ENCODE measurements at places on chromosomes 5 and 9. TPM values are rescaled to one million over a fixed set of nuclear protein-coding genes. Genes with fewer than 3 reads are reported as not detected.

GRCh38 chr5:11180890-11181289 is 419.9 kb upstream of the DAP start:
- no peak for DNase-seq

Gene SHOC1
- 0.16 TPM for total RNA-seq

DNA sequence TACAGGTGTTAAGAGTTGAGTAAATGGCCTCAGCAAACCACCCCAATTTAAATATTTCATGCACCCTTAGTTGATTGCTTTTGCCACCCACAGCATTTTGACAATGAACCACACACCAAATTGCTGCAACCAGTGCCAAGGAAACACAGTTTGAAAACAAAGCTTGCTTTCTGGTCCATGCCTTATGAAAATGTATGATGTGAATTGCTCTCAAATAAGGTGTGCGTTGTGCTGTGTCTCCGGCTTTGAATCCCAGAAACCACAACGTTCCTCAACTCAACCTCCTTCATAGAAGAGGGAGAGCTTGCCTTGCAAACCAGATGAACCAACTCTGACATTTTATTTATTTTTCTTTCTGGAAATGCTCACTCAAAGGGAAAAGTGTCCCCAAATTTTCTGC is 762.7 kb downstream of the TLE1 start:
- DNase-seq = no peak

Gene TRIM7
- 0.78 TPM for total RNA-seq

- no peak for DNase-seq
Observed at GRCh38 chr9:95870906-95871305, 4.6 kb upstream of the ERCC6L2 start.

Gene ACSL6
- total RNA-seq = 32.9 TPM

Gene TIMD4
- total RNA-seq = not detected

Gene ARID3C
- not detected for total RNA-seq

Gene HCN1
- total RNA-seq = 33.8 TPM

DNA sequence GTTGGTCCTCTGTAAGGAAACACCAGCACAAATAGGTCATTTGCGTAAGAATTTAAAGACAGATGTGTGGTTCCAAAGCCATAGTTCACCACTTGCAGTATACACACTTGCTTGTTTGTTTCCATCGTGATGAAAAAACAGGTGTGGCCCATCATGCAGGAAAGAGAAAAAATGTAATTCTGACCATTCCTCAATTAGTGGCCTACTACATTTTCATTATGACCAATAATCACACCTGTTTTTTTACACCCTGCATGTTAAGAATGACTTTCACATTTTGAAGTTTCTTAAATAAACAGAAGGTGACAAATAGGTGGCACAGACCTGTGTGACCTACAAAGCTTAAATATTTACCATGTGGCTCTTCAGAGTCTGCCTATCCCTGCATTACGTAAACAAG is 2.2 kb upstream of the ICE1 start:
- DNase-seq = no peak

DNA sequence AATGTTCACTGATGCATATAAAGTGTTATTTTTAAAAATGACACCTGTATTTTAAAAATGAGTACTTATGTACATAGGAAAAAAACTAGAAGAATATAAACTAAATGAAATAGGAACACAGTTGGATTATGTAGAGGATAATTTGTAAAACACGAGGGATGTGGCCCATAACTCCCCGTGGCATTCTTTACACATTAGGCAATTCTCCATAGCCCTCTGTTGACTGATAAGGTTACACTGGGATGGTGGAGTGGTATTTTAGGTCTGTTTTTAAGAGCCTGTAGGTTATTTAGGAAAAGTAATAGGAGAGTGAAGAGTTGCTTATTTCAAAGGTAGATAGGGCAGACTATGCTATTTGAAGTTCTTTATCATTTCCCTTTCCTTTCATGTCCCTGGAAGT is 1.8 kb downstream of the CAVIN4 start:
- no peak for DNase-seq

Gene FCN2
- total RNA-seq = not detected

Gene FAM78A
- 1.7 TPM for total RNA-seq

Gene SAXO1
- total RNA-seq = not detected

DNA sequence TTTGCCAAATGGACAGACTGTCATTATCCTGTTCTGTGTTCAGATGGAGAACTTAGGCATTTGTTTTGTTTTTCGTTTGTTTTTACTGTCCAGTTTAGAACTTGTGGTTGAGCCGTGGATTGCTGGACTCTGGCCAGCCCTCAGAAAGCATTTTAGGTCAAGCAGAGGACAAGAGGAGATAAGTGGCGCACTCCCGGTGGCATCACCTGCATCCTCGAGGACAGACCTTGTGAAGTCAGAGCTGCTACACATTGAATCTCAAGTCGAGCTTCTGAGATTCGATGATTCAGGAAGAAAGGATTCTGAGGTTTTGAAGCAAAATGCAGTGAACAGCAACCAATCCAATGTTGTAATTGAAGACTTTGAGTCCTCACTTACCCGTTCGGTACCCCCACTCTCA is 8.9 kb downstream of the MTRR start:
- no peak for DNase-seq

DNA sequence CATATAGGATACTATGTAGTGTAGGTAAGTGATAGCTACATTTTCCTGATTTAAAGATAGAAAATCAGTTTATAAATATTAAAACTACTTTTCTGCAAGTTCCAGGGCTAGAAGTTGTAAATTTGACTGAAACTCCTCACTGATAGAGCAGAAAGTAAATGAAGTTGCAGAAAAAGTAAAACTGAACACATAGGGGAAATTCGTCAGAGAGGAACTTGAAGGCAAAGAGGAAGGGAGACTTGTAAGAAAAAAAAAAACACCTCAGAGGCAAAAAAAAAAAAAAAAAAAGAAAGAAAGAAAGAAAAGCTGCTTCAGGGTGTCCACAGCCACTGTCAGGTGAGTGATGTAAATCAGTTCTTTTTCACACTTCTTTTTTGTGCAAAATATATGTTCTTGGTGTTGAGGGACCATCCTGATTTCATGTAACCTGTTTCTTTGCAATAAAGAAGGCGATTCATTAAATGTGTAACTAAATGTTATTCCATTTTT is 336.2 kb upstream of the ZNF462 start:
- DNase-seq = no peak

Measured in occipital lobe (tissue), 3 donors.